Stimulated activated CD8-positive, alpha-beta memory T cell treated with anti-CD3 and anti-CD28 coated beads, Interleukin-7, amount 100 ng/mL, for 48 hours (primary cell): ENCODE measurements at places on chromosomes 11 and 22.
A peak's percentile ranks its signal among the peaks of the same experiment; 100 is the strongest.

DNA sequence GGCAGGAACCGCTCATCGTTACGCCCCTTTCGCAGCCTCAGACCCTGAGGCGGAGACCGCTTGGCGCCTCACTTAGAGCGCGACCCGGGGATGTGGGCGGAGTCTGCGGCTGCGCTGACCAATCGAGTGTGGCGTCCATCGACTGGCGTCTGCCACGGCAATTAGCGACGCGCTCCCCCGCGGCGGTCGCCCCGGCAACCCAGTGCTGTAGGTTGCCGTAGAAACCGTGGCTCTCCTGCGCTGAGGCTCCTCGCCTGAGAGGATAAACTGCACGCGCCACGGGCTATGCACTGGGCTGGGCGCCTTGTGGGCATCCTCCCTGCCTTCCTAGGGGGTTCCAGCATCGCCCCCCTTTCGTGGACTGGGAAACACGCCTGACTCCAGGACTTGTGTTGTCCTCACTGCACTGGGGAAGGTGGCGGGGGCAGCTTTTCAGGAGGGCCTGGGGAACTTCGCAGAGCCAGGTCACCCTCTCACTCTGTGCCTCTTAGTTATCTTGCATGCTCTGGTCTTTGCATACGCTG is 701 bp upstream of the P2RX6 start:
- peak; percentile 89 for DNase-seq

GRCh38 chr11:113874581-113875233 is 665 bp downstream of the USP28 start:
- DNase-seq, result no peak

- no peak for DNase-seq
Measured at GRCh38 chr11:71342951-71343827, 90.8 kb upstream of the SHANK2 start.

DNA sequence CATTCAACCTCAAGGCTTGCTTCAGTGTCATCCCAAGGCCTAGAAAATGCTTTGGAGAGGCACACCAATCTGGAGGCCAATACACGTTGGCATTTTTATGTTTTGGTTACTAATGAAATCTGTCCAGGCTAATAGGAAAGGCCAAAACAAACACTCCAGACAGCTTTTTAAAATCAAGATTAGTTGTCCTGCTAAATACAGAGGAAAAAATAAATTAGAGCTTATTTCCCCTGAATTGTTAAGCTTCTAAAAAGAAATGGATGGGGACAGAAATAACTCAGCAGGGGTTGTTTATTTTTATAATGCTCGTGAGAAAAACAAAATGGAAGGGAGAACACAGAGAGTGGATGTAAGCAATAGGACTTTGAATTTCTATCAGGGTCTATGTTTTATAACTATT is 438.5 kb upstream of the LRRC4C start:
- no peak for DNase-seq

DNA sequence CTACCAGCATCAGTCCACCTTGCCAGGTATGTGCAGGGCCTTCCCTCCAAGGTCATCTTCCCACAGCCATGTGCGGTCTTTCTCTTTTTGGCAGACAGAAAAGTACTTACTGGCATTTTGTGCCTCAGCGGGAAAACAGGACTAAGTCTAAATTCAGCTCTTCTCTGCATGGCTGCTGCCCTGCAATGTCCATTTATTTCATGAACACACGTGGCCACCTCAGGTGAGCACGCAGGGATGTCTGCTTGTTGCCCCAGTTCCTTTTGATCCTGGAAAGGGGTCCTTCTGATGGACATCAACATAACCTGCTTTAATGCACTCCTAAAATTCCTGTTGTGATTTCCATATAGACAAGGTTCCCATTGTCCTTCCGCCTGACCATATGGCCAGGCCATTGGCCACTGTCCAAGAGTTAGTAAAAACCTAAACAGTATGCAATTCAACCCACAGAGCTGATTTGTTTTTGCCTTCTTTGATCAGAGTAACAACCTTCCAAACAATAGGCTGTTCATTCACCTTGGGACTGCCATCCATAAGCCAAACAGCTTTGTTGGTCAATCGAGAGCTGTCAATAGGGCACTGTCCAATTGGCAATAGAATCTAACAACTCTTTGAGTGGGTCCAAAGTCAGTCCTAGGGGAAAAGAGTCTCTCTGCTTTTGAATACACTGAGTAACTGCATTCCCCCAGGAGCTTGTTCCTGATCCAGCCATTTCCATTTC is 5.9 kb downstream of the TREH start:
- no peak for DNase-seq

DNA sequence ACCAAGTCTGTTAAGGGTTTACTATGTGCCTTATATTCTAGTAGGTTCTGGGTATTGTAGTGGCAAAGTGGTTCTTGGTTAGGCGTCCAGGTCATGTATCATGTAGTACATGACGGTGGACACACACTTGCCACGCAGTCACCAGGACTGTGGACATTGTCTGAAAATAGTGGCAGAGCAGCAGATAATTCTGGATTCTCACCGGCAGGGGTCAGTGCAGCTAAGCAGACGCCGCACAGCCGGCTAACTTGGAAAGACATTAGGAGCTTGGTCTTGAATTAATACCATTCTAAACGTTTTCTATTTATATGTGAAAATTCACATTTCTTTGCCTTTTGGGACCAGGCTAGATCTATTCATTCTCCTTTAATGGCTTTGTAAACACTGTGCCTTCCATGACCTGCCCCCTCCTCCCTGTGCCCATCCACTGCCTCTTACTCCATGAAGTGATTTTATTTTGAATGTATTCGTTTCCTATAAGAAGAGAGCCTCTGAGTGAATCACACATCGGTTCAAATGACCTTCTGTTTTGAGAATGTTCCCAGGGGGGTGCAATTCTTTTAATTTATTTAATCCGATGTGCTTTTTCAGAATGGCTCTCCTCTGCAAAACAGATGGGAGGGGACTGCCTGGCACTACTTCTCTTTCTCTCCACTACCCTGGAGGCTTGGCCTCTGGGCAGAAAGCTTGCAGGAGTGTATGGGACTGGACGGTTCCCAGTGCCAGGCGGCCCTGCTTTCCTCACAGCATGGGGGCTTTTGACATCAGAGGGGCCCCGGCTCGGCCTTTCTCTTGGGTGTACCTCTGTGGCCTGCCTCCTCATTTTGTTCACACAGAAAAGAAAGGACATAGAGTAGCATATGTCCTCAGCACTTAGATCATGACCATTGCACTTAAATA is 378.0 kb downstream of the NTM start:
- DNase-seq, result peak; percentile 6

- DNase-seq, result no peak
Measured at GRCh38 chr11:55719608-55720160, 53.6 kb upstream of the OR5D13 start.

DNA sequence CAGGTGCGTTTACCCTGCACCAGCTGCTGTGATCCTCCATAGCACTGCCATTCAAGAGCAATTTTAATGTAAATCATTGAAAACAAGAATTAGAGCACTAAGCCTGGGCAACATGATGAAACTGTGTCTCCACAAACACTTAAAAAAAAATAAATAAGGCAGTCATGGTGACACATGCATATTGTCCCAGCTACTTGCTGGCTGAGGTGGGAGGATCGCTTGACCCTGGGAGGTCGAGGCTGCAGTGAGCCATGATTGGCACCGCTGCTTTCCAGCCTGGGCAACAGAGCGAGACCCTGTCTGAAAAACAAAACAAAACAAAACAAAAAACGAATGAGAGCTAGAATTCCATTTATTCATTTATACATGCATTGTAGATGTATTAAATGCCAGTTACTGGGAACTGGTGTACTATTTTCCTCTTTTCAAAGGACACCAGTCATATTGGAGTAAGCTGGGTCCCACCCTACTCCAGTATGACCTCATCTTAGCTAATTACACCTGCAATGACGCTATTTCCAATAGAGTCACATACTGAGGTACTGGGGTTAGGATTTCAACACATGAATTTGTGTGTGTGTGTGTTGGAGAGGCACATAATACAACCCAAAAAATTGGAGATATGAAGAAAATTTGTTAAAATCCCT is 101.9 kb downstream of the MICAL2 start:
- no peak for DNase-seq

DNA sequence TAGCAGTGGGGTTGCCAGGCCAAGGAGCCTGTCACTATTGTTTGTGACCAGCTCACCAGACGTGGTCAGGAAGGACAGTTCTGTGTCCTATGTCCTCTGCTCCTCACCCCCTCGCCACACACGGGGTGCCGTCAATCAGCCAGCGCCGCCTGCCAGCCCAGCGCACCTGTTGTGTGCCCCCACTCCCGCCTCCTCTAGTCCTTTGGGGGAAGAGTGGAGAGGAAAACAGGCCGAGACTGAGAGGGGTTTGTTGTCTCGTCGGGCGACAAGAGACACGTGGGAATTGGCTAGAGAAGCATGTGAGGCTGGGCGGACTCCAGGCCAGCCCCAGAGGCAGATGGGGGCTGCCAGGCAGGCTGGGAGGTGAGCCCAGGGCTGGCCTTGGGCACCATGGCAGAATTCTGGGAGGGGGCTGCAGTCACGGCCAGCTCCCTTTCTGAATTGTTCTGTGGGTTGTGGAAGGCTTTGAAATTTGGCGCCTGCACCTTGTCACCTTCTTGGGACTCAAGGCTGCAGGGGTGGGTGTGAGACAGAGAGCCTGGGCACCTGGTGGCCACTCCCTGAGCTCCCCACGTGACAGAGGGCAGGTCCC is 3.1 kb upstream of the KCNQ1OT1 start:
- no peak for DNase-seq

GRCh38 chr22:17802411-17802810 is 28.1 kb upstream of the BID start:
- no peak for DNase-seq

DNA sequence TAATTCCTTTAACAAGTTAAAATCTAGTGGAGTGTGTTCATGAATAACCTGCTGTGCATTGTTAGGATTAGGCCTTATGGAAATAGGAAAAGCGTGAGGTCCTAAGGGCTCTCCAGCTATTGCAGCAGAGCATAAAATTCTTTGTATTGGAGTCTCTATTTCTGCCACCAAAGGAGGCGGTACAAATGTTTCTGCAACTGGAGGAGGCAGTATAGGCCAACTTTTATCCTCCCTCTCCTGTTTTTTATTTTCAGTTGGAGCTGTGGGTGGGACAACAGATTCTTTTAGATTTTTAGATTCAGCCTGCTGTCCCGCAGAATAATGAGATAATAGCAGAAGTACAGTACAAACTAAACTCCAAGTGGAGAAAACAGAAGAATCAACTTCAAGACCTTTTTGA is 26.2 kb downstream of the OR10A6 start:
- DNase-seq, result no peak

GRCh38 chr11:13115380-13115675 is 106.2 kb downstream of the RASSF10 start:
- DNase-seq, result no peak

GRCh38 chr11:132556316-132556715 is 976.0 kb downstream of the OPCML start:
- no peak for DNase-seq

DNA sequence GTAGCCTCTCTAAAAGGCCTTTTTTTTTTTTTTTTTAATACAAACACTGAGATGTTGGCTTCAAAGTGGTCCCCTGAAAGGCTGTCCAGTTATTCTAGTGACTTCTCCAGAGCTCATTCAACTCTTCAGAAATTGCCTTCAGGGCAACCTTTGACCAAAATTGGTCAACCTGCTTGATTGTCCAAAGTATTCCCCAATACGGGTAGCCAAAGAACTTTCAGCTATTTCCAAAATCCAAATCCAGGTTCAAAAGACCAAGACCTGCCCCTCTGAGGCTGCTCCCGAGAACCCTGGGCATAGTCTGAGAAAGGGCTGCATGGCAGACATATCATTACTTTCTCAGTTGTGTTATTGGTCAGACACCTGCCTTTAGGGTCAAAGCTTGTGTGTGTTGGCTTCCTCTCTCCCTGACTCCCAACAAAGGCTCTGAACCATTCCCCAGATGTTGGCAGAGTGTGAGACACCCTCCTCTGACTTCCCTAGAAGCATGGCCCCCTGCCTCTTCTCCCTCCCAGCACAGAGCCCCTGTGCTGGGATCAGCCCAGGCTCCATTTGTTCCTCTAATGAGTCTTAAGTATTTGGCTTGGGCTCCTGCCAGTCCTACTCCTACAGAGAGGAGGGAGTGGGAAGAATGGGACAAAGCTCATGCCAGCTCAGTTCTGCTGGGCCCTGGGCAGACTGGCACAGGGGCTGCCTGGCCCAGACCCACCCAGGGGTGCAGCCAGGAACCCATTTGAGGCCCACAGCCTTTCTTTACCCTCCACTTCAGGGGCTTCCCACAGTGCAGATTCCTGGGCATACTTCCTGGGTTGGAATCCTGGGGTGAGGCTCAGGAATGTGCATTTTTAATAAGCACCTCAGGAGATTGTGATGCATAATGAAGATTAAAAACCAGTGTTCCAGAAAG is 30.3 kb downstream of the TNKS1BP1 start:
- DNase-seq, result no peak

GRCh38 chr22:39117585-39118191 is 20.6 kb downstream of the APOBEC3H start:
- DNase-seq, result peak; percentile 79

DNA sequence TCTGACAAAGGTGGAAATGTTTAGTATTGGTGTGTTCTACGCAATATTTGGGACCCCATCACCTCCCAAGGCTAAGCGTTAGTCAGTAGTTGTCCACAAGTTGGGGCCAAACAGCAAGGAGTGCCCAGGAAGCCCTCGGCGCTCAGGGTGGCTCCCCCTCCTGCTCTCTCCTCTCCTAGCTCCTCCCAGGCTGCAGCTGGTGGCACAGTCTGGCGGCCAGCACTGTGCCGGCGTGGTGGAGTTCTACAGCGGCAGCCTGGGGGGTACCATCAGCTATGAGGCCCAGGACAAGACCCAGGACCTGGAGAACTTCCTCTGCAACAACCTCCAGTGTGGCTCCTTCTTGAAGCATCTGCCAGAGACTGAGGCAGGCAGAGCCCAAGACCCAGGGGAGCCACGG is 16.8 kb downstream of the CD5 start:
- DNase-seq, result no peak
